ENCODE measurements at places on chromosomes 2 and 18.

- DNase-seq: no peak
Measured at GRCh38 chr2:197852108-197852507, 47.7 kb downstream of the PLCL1 start.

- no peak for DNase-seq
Measured at GRCh38 chr18:45688833-45689232, 35.1 kb upstream of the SLC14A1 start.

GRCh38 chr2:191933307-191934105 lies 86.6 kb upstream of the CAVIN2 start:
- DNase-seq: no peak

GRCh38 chr2:164110515-164110914 lies 374.7 kb upstream of the FIGN start:
- no peak for DNase-seq

DNA sequence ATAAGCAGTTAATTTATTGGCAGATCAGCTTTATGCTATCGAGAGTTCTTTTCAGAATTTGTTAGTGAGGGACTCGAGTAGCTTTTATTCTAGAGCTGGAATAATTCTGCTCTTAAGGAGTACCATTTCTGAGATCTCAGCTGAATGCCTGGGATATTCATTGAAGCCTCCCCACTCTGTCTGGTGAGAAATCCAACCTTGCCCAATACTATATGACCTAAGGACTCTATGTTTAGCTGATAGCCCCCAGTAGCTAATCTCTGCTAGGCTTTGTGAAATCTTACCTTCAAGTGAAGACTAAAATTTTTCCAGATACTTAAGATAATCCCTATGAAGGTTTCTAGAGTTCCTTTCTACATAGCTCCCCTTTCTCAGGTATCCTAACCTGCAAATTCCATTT lies 261.4 kb downstream of the SETBP1 start:
- DNase-seq: no peak

DNA sequence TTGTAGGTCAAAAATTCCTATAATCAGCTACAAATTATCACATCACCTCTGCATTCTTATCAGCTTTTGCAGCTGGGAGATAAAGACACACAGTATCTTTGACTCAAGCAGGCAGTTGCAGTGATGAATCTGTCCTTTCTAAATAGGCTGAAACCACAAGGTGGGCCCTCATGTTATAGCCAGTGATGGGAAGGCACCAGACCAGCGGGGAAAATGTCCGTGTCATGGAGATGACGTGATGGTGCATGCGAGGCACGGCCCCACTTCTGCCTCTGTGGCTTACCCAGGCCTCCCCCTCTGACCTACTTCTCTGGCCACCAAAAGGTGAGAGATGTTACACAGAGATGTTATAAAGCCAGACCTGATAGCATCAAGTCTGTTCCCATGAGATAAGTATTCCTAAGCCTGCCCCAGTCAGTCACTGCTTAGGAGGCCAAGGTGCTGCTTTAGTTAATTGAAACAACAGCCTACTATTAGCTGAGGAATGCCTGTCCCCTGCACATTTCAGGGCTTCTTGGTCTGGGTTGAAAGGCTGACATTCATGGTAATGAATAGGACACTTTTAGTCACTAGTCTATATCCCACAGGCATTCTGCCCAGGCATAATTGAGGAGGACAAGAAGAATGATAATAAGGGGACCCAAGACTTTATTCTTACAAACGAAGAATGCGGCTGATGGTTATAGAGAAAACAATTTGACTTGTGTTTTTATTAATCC lies 327.9 kb downstream of the LPIN1 start:
- DNase-seq: peak; percentile 47

DNA sequence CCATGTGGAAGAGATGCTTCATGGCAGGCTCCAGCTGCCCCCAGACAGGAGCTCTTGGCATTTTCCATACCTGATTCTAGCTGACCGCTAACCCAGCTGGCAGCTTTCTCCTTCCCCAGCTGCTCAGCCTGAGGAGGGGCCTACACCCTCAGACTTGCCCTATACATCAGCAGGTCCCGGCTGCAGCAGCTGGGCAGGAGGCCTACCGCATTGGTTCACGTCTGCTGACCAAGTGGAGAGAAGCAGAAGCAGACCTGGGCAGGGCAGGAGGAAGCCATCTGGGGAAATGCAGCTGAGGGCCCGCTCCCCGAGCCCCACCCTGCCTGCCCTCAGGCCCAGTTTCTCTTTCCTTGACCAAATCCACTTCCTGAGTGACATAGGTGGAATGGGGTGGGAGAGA lies 50.7 kb downstream of the LBH start:
- DNase-seq: no peak

GRCh38 chr2:210262036-210262435 lies 36.8 kb upstream of the ACADL start:
- no peak for DNase-seq

- DNase-seq: no peak
Measured at GRCh38 chr2:166157578-166157977, 29.8 kb upstream of the SCN1A start.

GRCh38 chr2:119253760-119254600 lies 30.3 kb downstream of the STEAP3 start:
- DNase-seq: no peak

GRCh38 chr2:189086250-189086649 lies 93.3 kb downstream of the COL5A2 start:
- no peak for DNase-seq

- DNase-seq: no peak
Measured at GRCh38 chr2:150705357-150705756, 217.9 kb upstream of the RND3 start.

- no peak for DNase-seq
Measured at GRCh38 chr18:74438091-74438490, 19.0 kb downstream of the DIPK1C start.

- no peak for DNase-seq
Measured at GRCh38 chr2:144583741-144584453, 64.0 kb upstream of the ZEB2 start.

GRCh38 chr18:44899832-44900231 lies 219.1 kb downstream of the SETBP1 start:
- no peak for DNase-seq

GRCh38 chr18:13216711-13217465 lies 1.7 kb upstream of the LDLRAD4 start:
- no peak for DNase-seq

GRCh38 chr2:222355860-222356259 lies 57.1 kb upstream of the PAX3 start:
- peak; percentile 68 for DNase-seq

- no peak for DNase-seq
Measured at GRCh38 chr18:70068981-70069380, 121.3 kb upstream of the CD226 start.

DNA sequence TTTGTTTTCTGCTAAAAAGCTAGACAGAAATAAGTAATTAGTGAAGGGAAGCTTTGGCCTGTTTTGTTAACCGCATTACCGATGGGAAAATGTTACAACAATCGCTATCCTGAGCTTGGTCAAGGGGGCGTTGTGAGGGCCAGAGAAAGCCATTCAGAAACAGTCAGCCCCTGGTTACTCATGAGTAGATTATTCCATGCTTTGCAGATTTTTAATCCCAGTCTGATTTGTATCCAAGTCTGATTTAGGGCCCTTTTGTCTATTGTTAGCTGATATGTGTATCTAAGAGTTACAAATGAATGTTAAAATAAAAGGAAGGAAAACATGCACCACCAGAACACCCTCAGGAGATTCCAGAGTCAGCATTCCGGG lies 99.1 kb downstream of the PRPF40A start:
- no peak for DNase-seq

- DNase-seq: no peak
Measured at GRCh38 chr2:188645986-188646385, 328.2 kb upstream of the COL3A1 start.

GRCh38 chr2:19868701-19869580 lies 32.8 kb downstream of the TTC32 start:
- no peak for DNase-seq

DNA sequence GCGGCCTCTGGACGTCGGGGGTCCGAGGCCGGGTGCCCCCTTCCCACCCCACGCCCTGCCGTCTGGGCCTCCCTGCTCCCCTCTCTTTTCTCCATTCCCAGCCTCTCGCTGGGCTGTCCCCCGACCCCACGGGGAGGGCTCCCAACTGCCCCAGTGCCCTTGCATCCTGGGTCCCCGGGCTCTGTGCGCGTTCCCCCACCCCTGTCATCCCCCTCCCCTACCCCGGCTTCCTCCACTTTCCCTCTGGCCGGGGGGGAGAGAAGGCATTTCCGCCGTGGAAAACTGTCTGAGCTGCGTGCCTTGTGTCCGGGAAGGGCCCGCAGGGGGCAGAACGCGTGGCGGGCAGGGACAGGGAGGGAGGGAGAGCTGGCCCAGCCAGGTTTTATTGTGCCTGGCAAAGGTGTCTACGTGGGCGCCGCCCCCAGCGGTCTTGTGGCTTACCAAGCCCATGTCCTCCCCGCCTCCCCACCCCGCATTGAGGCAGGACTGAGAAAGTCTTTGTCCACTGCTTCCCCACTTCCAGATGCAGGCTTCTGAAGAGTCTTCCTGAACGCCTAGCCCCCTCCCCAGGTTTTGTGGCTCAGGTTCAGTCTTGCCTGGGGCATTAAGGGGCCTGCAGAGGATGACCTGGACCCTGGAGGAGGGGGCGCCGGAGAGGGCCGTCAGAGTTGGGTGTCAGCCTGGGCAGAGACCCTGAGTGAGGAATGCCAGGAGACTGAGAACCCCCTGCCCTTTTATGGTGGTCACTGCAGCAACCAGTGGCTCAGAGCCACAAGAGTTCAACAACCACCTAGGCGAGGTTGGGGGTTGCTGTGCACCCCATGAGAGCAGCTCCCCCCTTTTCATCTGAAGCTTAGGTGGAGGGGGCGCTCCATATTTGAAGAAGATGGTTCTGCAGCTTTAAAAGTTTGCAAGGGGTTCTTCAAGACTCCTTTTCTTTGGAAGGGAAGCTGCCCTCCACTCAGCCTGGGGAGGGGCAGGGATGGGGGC lies 1.3 kb downstream of the ITM2C start:
- no peak for DNase-seq

DNA sequence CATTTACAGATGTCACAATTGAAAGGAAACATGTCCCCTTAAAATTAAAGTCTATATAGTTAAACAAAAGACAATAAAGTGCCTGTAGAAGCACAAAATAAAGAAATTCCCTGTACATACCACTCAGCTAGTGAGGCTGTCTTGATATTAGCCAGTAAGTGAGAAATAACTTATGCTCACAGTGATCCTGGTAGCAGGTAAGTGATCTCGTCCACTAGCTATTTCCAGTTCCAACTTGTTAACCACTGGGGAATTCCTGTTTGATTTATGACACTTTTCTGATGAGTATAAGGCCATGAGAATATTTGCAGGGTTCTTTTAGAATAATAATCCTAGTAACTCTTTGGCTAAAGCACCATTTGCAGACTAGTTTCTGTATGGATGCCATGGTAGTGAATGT lies 127.9 kb upstream of the PGAP1 start:
- no peak for DNase-seq

DNA sequence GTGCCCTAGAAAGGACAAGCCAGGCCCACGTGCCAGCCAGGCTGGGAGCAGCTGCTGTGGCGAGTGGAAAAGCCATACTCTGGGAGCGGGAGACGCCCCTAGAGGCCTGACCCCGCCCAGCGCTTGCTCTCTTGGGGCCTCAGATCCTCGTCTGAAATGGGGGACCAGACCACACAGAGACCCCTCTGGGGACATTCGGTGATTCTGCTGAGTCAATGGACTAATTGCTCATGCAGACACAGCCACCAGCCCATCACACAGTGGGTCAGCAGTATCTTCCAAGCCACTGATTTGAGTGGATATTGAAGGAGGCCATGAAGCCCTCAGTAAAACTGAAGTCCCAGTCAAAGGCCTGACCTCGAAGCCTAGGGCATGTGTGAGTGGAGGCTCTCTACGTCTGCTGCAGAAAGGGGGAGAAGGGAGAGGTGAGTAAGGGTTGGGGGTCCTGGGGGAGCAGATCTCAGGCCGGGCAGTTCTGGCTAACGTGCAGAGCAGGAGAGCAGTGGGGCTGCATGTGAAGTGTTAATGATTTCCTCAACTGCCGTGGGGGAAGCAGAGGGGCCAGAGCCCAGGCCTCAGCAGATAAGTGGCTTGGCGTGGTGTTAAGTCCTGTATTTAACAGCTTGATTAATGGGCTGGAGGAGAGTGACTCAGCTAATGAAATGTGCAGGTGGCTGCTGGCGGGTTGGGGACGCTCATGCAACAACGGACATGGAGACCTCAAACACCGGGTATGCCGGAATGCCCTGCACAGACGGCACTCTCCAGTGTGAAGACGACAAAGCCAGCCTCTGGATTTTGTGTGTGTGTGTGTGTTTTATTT lies 104.4 kb upstream of the TWIST2 start:
- no peak for DNase-seq

GRCh38 chr18:47632970-47633635 lies 297.4 kb downstream of the SMAD2 start:
- no peak for DNase-seq

- no peak for DNase-seq
Measured at GRCh38 chr2:43397411-43397810, 171.0 kb upstream of the ZFP36L2 start.

GRCh38 chr2:100563407-100564247 lies 834 bp downstream of the PDCL3 start:
- no peak for DNase-seq

DNA sequence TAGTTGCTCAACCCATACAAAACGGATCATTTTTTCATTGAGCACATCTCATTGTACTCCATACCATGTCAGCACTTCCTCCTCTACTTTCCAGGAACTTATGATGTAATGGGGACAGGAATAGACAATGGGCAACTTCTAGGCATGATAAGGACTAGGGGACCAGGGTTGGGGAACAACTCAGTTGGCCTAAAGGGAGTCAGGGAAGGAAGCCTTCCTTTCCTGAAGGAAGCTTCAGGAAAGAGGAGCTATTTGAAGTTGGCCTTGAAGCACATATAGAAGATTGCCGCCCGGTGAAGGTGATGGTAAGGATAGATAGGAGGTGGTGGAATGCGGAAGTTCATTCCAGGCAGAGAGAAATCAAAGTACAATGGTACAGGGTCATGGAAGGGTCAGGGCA lies 283.9 kb downstream of the SLC8A1 start:
- DNase-seq: no peak

DNA sequence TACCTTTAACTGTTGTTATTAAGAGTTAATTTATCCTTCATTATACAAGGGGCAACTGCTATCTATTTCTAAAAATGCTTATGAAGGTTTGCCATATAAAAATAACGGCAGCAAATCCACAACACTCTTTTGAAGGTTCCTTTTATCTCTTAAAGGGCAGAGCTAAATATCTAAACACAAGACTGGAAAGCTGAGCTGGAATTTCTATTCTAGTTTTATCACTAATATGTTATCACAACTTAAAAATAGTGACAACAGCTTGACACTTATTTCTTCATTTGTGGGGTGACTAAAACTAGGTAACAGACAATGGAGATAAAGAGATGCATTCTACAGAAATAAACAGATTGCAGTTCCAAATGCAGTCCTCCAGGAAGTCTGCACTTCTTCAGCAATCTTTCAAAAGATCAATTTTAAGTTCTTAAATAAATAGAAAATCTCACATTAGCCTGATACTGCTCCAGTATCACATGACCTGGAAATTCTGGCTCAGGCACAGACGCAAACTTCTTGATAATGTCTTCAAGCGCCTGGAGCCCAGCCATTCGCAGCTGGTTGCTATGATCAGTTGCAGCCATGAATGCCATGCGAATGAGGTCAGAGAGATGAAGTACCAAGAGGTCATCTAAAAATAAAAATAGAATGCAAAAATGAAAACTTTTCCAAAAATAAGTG lies 54.0 kb upstream of the STRN start:
- DNase-seq: peak; percentile 40

- DNase-seq: no peak
Measured at GRCh38 chr2:59892398-59892797, 661.1 kb downstream of the BCL11A start.
